T1000 (cell line): ENCODE measurements at places on chromosomes 3 and 15.
A peak's percentile ranks its signal among the peaks of the same experiment; 100 is the strongest.

- no peak for DNase-seq
Measured at GRCh38 chr3:123949641-123950040, 11.4 kb downstream of the CCDC14 start.

DNA sequence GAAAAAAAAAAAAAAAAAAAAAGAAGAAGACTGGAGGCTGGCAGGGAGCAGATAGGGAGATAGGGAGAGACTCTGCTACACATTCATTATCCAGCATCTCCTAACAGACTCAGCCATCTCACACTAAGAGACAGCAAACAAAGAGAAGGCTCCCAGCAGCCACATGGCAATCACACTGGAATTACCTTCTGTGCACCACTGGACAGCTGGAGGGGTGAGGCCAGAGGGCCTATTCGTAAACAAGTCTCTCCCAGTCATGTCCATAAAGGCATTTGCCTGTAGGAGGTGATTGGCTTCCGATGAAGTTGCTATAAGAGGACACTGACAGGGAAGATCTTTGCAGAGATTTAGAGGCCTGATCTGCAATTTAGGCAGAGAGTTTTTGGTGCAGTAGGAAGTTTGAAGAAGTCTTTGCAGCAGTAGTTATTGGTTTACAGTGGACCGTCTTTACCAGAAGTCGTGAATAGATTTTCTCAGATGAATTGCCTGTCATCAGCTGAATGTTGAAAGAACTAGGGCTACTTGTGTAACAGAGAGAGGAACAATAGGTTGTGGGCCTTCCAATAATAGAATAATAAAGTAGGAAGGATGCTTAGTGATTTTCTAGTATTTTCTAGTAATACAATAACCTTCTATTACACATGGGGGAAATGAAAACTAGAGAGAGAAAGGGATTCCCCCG, 89.7 kb downstream of the TP63 start:
- no peak for DNase-seq

DNA sequence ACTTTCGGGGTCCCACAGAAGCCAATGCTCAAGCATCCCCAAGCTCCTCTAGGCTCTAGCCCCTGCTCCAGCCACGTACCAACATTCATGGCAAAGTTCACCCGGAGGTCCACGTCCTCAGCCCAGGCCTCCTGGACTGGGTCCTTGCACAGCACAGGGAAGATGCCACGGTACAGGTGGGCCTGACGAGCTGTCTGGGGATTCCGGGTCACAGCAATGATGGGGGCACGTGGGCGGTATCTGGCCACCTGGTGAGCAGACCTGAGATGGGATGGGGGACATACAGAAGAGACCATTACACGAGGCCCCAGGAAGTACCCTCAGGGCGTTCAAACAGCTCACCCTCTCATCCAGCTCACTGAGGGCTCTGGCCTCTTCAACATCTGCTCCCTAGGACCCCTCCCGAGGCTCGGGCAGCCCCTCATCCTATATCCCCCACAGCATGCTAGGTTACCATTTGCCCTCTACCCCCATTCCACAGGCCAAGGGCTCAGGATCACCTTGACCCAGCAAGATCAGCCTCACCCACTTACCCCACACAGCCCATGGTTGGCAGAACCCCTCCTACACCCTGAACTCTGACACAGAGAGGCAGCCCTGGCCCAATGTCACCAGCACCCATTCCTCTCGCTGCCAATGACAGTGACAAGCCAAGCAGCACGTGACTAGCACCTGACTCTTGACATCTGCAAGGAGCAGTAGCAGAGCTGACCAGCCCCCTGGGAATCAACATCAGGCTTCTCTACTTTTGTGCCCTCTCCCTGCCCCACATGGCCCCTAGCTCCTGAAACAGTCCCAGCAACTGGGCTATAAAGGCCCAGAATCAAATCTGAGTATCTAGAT, 3.0 kb upstream of the GRAMD2A start:
- DNase-seq, result no peak

GRCh38 chr3:141091426-141091825, 40.3 kb downstream of the SPSB4 start:
- DNase-seq, result no peak

GRCh38 chr3:72437661-72438406, 410.4 kb downstream of the SHQ1 start:
- no peak for DNase-seq

DNA sequence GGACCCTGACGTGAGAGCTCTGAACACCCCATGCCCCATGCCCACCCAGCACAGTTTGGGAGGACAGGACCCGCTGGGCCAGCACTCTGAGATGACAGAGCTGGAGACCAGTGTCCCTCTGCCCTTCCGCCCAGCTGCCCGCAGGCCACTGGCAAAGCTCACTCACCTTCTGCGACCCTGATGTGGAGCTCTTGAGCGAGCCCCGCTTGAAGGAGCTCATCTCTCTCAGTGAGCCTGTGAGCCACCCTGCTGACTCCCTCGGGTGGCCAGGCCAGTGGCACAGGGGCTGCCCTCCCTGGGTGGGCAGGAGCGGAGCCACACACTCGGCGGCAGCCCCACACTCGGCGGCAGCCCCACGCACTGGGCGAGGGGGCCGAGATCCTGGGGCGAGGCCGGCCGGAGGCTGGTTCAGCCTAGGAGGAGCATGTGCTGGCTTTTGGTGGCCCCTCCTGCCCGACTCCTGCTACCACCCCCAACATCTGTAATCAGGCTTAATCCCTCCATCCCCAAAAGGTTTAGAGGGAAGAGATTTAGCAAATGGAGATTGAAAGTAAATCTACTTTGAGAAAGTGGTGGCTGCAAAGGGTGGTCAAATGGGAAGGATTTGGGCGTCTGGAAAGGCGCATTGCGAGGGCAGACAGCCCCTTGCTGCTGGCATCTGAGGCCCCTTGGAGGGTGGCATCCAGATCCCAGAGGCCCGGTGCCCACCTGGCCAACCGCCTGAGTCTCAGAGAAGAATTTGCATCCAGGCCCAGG, 59.4 kb upstream of the TRPM1 start:
- no peak for DNase-seq

GRCh38 chr3:25423780-25424588, 4.1 kb upstream of the RARB start:
- DNase-seq, result no peak

DNA sequence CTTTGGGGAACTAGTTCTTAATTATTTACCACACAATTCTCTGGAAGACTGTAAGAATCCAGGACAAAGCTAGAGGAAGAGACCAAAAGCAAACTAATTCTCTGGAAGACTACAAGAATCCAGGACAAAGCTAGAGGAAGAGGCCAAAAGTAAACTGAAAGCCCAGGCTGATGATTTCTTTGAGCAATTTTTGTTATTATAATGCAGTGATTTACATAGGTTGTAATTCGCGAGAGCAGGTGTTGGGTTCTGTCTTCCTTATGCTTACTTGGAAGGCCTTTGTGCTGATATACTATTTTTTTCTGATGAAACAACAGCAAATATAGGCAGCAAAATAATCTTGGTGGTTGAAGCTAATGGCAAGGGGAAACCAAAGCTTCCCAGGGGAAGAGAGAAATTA, 5.2 kb downstream of the SPTSSB start:
- DNase-seq, result no peak

GRCh38 chr3:156535162-156535627, 19.7 kb downstream of the SSR3 start:
- DNase-seq, result peak; percentile 74

DNA sequence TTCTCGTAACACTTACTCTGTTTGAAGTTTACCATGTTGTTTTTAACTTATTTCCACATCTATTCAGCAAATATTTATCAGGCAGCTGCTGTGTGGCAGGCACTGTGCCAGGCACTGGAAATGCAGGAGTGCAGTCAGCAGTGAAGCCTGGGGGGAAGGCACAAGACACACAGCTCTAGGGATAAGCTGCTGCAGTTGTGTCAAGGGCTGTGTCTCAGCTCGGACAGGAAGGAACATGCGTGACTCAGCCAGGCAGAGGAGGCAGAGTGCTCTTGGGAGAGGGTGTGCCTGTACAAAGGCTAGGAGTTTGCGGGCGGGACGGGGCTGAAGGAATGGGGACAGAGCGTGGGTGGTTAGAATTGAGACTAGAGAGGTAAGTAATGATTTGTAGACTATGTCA, 24.7 kb downstream of the LYSMD4 start:
- DNase-seq, result peak; percentile 48

DNA sequence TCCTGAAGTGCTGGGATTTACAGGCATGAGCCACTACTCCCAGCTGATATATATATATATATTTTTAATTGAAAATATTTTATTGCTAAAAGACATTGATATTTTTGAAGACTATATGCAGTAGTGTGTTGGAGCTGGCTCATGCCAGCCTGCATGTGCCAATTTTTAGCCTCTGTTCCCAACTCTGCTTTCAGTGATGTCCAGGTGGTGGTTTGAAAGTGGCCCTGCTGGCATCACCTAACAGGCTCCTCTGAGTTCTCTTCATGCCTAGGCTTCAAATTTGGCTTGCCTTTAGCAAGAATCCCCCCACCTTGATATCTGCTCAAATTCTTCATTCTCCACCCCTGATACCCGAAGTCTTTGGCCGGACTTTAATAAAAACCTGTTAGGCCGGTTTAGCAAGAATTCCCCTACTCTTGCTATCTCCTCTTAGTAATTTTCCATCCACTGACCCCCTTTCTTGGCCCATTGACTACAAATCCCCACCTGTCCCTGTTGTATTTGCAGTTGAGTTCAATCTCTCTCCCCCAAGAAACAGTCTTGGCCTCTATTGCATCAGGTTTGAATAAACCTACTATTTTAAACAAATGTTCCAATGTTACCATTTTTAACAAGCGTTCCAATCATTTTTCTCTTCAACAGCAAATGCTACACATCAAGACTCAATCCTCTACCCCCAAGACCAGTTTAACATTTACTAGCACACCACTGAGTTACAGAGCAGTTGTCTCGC, 23.9 kb upstream of the CTSH start:
- no peak for DNase-seq

DNA sequence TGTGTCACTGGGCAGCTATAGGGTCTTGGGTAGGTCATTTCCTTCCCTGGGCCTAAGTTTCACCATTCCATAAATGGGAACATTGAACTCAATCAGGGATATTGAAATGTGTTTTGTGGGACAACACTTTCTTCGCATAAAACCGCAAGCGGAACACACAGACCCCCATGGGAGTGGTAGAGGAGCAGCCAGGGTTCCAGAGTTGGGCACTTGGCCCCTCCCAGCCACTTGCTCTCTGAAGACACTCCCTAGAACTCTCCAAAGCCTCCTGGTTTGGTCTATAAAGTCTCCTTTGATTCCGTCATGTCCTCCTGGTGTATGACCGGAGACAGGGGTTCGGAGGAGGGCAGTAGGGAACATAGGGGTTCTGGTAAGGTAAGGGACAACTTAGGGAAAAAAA, 271.7 kb downstream of the UACA start:
- no peak for DNase-seq

DNA sequence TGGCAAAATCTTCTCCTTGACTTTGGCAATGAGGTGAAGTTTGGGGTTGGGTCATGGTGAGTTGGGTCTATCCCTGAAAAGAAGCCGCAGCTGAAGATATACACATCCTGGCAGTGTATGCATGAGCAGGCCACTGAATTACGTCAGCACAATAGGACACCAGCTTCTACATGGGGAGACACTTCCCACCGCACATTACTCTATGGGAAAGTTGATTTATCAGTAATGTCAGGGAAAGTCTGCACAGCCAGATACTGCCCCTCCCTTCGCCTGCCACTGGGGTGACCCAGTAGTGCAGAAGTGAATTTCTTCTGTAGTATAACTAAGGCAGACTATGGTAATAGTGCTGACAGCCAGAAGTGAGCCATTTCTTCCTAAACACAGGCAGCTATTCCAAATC, 245.0 kb downstream of the NTRK3 start:
- no peak for DNase-seq

DNA sequence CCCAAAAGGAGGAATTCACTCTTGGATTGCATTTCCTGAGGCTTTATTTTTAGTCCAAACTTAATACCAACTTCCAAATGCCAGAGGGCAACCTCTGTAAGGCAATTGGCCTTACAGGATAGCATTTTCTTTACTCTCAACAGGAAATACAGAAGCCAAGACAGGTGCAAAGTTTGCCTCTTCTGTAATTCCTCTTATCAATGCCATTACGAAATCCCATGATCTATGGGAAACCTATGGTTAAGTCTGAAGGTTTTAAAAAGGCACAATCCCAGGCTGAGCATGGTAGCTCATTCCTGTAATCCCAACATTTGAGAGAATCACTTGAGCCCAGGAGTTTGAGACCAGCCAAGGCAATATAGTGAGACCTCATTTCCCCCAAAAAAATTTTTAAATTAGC, 14.9 kb downstream of the PKM start:
- no peak for DNase-seq

DNA sequence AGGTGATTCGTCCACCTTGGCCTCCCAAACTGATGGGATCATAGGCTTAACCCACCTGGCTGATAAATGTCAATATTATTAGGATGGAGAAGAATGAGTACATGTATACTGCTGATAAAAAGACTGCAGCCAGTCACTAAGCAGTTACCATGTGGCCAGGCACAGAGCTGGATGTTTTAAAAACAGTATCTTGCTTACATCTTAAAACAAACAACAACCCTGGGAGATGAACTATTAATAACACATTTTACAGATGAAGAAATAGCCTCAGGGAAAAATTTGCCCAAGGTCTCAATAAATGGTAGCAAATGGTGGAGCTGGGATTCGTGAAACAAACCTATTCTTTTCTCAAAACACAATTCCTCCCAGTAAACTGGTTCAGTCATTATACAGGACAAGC, 18.1 kb downstream of the IL17RD start:
- DNase-seq, result no peak

GRCh38 chr15:41512940-41513505, 604 bp downstream of the LTK start:
- no peak for DNase-seq

- no peak for DNase-seq
Measured at GRCh38 chr3:17793542-17794195, 51.2 kb upstream of the TBC1D5 start.

DNA sequence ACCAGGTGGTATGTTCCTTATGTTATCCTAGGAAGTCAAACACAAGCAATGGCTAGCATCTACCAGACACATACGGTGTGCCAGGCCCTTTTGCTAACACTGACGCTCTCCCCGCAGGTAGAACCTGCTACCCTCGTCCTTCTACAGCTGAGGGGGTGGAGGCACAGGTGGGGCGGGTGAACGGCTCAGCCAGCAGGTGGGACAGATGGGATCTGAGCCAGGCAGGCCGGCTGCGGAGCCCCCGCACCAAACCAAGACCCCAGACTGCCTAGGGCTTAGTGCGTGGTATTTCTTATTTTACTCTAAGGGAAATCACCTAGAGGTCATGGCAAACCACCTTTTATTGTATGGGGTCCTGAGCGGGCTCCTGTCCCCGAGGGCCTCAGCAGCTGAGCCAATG, 53.9 kb upstream of the PCSK6 start:
- no peak for DNase-seq

DNA sequence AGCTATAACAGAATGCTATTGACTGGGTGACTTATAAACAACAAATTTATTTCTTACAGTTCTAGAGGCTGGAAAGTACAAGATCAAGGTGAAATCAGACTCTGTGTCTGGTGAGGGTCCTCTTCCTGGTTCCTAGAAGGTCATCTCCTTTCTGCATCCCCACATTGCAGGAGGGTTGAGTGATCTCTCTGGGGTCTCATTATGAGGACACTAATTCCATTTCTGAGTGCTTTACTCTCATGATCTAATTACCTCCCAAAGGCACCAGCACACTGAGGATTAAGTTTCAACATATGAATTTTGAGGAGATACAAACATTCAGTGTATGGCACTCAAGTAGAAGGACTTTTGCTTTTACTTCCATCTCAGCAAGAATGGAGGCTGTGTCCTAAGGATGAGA, 534.1 kb upstream of the KCNMB2 start:
- no peak for DNase-seq
